ENCODE measurements at places on chromosomes 2 and 18. TPM values are rescaled to one million over a fixed set of nuclear protein-coding genes. Genes with fewer than 3 reads are reported as not detected.

RAB17 gene
- 0.99 TPM for total RNA-seq

C1QL2 gene
- total RNA-seq: 4.1 TPM

GCKR gene
- total RNA-seq: not detected

REG3A gene
- total RNA-seq: not detected

SERPINB7 gene
- not detected for total RNA-seq

CNTNAP5 gene
- 16.3 TPM for total RNA-seq

TLX2 gene
- total RNA-seq: 0.93 TPM

LIMS4 gene
- total RNA-seq: not detected

SOWAHC gene
- total RNA-seq: 17.9 TPM

TMEM247 gene
- not detected for total RNA-seq

ITGB6 gene
- total RNA-seq: 12.7 TPM

Data from camera-type eye (tissue), 1 donor.